ENCODE measurements at places on chromosomes 16 and 17.

DNA sequence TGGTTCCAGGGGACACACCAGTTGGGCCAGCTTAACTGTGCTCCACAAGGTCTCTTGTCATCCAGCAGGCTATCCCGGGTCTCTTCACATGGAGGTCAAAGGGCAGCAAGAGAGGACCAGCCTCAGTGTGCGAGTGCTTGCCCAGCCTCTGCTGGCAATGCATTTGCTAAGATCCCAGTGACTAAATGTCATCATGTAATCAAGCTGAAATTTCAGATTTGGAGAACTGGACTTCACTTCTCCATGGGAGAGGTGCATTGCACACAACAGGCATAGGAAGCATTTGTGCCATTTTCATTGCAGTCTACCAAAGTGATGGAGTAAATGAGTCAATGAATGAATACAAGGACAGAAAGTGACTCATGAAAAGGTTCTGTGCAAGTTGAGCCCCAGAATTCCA lies 51.2 kb upstream of the KDM8 start:
- DNase-seq: no peak

GRCh38 chr16:75320435-75320834 lies 69.0 kb upstream of the BCAR1 start:
- peak; percentile 33 for DNase-seq

GRCh38 chr16:60151987-60152386 lies 1417.9 kb upstream of the GOT2 start:
- peak; percentile 27 for DNase-seq

DNA sequence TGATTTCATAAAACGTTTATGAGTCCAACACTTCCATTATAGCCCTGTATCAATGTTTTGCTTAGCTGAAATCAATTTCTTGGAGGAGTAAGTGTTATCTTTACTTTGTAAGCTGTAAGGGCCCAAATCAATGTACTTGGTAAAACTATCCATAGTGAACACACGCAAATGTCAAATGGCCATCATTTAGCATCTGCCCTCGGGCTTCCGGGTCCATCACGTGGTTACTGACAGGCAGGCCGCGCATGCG lies 687 bp upstream of the NARF start:
- no peak for DNase-seq

DNA sequence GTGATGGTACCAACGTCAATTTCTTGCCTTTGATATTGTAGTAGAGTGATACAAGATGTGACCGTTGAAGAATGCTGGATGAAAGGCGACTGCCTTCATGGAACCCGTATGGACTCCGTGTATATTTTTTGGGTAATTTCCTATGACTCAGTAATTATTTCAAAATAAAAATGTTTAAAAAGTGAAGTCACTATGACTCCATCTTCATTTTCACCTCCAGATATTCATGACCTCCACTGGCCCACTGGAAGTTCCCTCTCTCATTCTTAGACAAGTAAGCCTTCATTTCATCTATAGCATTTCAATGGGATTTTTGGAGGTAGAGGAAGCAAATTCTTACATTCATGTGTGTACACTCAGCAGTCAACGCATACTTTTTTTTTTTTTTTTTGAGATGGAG lies 111.8 kb upstream of the NUDT7 start:
- DNase-seq: no peak

Data from urothelium cell line (cell line).